ENCODE measurements at places on chromosomes 7 and 10.

GRCh38 chr7:28093623-28094232 lies 86.9 kb downstream of the JAZF1 start:
- DNase-seq: peak; percentile 90

- DNase-seq: no peak
Observed at GRCh38 chr7:5625938-5626337, 155.5 kb downstream of the RNF216 start.

GRCh38 chr7:167976-168791 lies 24.2 kb upstream of the FAM20C start:
- no peak for DNase-seq

- DNase-seq: peak; percentile 70
Observed at GRCh38 chr10:96511044-96511945, 2.4 kb downstream of the TLL2 start.

DNA sequence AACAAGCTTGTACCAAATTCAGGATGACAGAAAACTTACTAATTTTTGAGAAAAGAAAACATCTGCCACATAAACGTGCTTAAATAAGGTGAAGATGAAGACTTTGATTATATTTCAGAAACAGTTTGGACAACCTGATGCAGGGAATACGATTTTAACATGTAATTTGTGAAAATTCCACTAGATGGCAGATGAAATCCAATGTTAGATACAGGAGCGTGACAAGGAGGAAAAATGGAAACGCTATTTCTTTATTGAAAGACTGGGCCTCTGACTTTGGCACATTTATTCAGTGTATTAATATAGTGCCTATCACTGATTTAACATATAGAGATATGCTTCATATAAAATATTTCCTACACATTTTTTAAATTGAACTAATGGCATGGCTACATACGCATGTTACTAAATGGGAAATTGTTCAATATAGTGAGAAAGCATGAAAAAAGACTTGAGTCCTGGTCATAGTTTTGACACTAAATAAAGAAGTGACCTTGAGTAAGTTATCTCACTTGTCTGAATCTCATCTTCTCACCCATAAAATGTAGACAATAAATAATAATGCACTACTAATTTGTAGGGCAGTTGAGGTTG lies 60.7 kb downstream of the CD36 start:
- no peak for DNase-seq

DNA sequence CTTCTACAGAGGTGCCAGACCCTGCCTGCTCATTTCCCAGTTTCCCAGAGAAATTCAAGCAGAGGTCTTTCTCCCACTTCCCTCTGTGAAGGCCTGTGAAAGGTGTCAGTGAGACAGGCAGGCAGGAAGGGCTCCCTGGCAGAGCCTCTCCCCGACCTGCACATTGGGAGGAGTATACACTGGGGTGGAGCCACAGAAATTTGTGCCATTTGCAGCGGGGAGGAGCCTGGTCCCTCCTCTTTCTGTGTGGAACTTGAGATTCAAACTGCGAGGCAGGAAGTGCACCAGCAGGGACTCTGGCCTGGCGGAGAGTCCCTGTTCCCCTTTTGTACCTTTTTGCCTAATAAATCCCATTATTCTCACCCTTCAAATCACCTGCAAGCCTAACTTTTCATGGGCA lies 54.6 kb upstream of the OPN4 start:
- peak; percentile 57 for DNase-seq

DNA sequence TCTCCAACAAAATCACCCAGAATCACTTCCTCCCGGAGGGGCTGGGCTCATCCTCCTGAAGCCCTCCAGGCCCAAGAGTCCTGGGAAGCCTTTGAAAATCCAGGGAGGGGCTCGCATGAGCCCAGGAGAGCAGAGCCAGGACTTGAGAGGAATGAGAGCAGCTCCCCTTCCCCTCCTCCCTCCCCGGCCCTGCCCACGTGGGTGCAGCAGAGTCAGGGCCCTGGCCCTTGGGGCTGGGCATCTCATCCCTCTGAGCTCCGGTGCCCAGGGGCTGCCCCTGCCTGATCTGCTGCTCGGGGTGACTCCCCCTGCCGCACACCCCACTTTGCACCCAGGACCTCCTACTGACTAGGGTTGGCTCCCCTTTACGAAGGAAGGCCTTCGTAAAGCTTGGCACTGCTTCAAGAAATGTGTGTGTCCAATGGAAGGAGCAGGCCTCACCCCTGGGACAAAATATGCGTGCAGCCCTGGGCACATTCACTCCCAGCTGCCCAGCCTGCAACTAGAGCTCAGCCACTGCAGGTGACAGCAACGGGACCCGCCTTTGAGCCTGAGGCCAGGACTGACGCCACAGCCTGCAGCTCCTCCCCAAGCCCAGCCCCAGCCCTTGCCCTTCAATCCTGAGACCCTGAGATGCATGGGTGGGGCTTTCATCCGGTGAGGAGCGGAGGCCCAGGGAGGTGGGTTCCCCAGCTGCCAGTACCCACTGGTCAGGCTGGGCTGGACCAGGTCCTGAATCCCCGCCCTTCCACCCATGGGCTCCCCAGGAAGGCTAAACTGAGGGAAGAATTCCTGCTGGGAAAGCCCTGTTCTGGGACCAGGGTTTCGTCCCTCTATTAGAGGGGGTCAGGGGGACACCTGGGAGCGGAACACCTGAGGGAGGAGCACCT lies 21.8 kb downstream of the PWWP2B start:
- no peak for DNase-seq

DNA sequence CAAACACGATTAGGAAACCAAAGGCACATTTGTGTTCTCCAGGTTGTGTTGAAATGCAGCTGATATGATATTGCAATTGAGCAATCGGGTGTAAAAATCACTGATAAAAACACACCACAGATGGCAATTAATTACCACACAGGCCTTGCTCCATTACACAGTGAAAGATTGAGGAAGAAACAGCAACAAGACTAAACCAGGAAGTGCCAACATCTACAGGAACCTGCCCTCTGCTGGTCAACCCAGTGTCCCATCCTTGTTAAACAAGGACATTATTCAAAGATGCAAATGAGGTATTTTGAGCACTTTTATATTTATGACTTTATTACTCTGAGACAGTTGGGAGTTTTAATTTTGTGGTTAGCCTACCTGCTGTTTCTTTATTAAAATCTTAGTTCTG lies 765.6 kb upstream of the GHITM start:
- DNase-seq: no peak

DNA sequence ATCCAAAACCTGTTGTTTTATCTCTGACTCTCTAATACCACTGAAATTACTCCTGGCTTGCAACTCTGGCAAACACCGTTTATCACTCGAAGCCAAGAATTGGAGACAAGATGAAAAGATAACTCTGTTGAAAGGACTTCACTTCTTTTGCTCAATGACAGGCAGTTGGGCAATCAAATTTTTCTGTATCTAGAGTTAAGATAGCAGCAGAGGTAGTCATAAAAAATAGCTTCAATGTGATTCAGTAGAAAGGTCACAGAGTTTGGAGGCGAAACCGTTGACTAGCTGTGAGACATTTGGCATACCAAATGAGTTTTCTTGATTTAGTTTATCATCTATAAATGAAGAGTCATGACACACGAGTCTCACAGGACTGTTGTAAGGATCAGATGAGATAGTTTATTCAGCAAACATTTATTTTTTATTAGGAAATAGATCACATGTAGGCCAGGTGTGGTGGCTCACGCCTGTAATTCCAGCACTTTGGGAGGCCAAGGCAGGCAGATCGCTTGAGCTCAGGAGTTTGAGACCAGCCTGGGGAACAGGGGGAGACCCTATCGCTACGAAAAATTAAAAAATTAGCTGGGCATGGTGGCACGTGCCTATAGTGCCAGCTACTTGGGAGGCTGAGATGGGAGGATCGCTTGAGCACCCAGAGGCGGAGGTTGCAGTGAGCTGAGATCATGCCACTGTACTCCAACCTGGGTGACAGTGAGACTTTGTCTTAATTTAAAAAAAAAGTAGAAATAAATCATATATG lies 23.6 kb downstream of the AKR1B1 start:
- no peak for DNase-seq

DNA sequence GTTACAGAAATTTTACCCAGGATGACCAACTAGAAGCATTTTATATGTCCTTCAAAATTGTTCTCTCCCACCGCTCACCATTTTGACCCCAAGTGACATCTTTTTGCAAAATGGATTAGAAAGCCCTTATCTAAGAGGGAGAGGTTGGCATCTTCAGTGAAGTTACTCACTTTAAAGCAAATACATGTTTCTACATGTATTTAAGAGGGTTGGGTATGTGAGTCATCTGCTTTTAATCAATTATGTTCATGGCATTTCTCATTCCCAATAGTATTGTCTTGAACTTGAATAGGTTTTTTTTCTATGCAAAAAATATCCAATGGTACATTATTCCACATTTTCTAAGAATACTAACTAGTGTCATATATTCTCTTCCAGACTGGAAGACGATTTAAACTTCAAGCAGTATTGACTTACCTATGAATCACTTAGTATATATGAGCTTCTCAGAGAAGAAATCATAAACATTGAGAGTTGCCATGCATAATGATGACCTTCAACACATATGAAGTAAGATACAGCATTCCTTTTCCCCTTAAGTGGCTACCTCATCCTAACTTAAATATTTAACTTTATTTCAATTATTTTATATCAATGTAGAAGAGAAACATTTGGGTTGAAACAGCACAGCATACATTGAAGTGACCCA lies 132.8 kb downstream of the POLR1F start:
- DNase-seq: no peak

DNA sequence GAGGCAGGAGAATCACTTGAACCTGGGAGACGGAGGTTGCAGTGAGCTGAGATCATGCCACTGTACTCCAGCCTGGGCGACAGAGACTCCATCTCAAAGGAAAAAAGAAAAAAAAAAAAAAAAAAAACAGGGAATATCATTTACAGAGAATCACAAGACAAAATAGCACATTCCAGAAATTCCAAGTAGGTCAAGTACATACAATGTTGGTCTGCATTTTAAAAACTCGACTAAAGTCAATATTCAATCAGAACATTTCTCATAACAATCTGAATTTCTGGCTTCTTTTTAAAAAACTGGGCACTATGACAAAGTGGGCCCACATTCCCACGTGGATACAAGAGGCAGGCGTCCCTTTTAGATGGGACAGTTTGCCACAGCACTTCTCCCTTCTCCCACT lies 12.8 kb downstream of the ZC3HAV1L start:
- DNase-seq: no peak

DNA sequence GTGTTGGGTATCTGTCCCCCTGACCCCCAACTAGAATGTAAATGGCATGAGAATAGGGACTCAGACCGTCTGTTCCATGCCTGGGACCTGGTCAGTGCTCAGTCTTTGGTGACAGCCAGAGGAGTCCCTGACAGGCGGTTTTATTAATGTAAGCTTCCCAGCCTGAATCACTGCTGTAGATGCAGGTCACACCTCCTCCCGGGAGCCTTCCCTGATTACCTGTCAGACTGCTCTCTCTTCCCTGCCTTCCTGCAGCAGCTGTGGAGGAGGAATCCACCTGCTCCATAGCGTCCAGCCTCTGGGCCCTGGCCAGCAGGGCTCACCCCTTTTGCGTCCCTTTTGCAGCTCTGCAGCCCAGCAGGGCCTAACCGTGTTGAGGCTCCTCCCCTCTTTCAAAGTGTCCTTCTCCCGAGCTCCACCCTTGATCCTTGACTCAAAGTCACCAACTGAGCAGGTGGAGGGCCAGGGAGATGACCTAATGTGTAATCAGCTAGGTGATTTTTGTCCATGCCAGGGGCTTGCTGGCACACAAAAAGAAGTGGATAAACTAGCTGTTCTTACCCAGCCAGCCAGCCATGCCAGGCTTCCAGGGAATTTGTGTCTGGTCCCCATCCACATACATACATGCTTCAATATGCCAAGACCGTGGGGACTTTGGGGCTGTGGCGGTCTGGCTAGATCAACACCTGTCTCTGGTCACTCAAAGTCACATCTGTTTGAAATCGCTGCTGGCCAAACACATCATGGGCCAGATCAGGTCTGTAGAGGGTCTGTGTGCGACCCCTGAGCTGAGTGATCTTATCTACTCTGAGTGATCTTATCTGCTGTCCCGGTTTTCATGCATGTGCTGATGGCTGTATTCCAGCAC lies 195.1 kb downstream of the CCDC3 start:
- DNase-seq: no peak

GRCh38 chr10:78975926-78976325 lies 92.8 kb upstream of the ZMIZ1 start:
- no peak for DNase-seq

- DNase-seq: no peak
Observed at GRCh38 chr10:124005091-124005490, 88.3 kb downstream of the CHST15 start.

- DNase-seq: no peak
Observed at GRCh38 chr7:26965724-26966123, 101.3 kb upstream of the SKAP2 start.

GRCh38 chr10:114647545-114648138 lies 10.4 kb downstream of the ABLIM1 start:
- DNase-seq: no peak

DNA sequence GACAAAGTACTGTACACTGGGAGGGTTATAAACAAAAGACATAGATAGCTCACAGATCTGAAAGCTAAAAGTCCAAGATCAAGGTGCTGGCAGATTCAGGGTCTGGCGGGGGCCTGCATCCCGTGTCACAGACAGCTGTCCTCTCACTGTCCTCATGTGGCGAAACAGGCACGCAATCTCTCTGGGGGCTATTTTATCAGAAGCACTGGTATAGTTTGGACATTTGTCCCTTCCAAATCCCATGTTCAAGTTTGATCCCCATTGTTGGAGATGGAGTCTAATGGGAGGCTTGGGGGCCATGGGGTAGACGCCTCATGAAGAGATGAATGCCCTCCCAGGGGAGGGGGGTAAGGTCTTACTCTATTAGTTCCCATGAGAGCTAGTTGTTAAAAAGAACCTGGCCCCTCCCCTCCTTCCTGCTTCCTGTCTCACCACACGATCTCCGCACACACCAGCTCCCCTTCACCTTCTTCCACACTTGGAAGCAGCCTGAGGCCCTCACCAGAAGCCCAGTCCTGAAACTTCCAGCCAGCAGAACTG lies 72.5 kb upstream of the UCN3 start:
- DNase-seq: no peak

DNA sequence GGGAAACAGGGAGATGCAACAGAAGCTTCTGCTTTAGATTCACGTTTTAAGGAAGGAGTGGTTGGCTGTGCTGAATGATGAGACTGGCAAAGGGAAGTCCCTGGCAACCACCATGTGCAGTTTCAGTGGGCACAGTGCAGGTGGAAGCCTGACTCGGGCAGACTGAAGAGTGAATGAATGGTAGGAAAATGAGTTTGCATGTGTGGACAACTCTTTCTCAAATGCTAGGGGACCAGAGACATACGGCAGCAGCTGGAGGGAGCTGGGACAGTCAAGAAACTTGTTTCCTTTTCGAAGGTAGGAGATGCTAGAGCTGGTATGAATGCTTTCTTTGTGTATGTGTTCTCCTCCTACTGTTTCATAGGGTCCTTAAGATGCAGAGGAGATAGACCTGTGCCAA lies 29.0 kb downstream of the PODXL start:
- DNase-seq: no peak

GRCh38 chr10:130990486-130990885 lies 321.0 kb downstream of the TCERG1L start:
- DNase-seq: no peak

- no peak for DNase-seq
Observed at GRCh38 chr10:24792638-24793037, 69.0 kb upstream of the ARHGAP21 start.

GRCh38 chr7:44272981-44273380 lies 52.4 kb downstream of the CAMK2B start:
- DNase-seq: no peak

GRCh38 chr7:131781-132482 lies 60.4 kb upstream of the FAM20C start:
- peak; percentile 31 for DNase-seq
